ENCODE measurements at places on chromosomes 11 and 22.

- H3K27ac ChIP-seq = no peak overlapping the region
- no peaks in the 10 kb centered on the region for H3K36me3 ChIP-seq
- DNase-seq = no peak
- H3K4me1 ChIP-seq = no peaks in the 10 kb centered on the region
These were observed 82.8 kb upstream of the SNX19 start for GRCh38 chr11:130999086-130999485.

GRCh38 chr22:31343235-31344191 is 2.6 kb downstream of the PATZ1 start:
- peak overlapping the region; percentile 89 for H3K27ac ChIP-seq
- peaks cover 46% of the 10 kb centered on the region for H3K4me1 ChIP-seq
- peaks cover 25% of the 10 kb centered on the region for H3K36me3 ChIP-seq
- H3K27me3 ChIP-seq = peaks cover 16% of the 10 kb centered on the region
- H3K4me3 ChIP-seq = peak overlapping the region; percentile 89
- peak; percentile 60 for DNase-seq

DNA sequence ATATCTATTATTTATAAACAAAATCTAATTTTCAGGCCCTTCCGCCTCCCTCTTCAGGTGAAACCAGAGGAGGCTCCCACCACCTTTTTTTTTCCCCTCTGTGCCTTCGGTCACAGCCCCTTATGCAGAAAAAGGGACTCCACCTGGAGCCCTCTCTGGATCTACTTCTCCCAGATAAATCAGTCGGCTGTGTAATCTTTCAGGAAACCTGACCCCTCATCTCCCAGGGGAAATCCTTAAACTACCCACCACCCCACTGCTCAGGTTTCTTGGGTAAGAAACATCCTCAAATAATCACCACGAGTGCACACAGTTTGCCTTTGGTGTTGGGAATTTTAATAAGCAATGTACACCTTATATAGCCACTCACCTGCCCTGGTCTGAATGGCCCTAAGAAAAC is 104.2 kb downstream of the NAV2 start:
- peaks cover 5% of the 10 kb centered on the region for H3K27me3 ChIP-seq
- H3K36me3 ChIP-seq = no peaks in the 10 kb centered on the region
- no peak overlapping the region for H3K4me3 ChIP-seq
- H3K27ac ChIP-seq = no peak overlapping the region

DNA sequence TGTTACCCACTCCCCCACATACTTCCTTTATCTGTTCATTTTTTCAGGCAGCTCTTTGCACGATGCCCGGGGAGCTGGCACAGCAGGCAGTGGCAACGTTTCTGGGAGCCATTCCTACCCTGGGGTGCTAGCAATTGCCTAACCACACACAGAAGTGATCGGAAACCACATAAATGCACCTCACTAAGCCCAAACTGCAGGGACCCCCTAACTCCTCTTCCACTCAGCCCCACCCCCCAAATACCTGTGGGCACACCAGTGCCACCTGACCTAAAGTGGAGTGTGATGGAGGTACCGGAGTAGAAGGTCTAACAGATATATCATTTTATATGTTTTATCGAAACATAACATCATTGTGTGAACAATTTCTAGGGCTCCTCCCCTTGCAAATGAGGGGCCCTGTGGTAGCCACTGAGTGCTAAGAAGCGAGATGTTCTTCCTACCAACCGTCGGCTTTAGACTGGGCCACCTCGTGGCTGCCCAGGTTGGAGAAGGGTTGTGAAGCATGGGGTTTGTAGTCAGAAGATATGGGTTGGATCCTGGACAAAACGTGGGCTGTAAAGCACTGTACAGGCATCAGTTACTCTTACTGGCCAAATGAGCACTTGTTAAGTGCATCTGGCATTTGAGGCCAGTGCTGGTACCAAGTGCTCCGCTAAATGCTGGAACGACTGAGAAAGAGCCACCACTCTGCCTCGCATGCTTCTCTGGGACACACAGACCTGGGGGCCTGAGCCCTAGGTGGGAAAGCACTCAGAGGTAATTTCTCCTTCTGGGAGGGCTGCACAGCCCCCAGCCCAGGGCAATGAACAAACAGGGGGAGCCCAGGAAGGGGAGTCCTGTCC is 2.8 kb downstream of the MRGPRD start:
- H3K4me3 ChIP-seq = no peak overlapping the region
- peaks cover 4% of the 10 kb centered on the region for H3K4me1 ChIP-seq
- no peak for DNase-seq

Data from endothelial cell (in vitro differentiated cells).